Mesenteric fat pad (tissue), 1 donor: ENCODE measurements at places on chromosomes 7 and 10. TPM values are rescaled to one million over a fixed set of nuclear protein-coding genes. Genes with fewer than 3 reads are reported as not detected.

FAM20C gene
- 121 TPM for total RNA-seq

CACNA2D1 gene
- total RNA-seq = 33.5 TPM

DNA sequence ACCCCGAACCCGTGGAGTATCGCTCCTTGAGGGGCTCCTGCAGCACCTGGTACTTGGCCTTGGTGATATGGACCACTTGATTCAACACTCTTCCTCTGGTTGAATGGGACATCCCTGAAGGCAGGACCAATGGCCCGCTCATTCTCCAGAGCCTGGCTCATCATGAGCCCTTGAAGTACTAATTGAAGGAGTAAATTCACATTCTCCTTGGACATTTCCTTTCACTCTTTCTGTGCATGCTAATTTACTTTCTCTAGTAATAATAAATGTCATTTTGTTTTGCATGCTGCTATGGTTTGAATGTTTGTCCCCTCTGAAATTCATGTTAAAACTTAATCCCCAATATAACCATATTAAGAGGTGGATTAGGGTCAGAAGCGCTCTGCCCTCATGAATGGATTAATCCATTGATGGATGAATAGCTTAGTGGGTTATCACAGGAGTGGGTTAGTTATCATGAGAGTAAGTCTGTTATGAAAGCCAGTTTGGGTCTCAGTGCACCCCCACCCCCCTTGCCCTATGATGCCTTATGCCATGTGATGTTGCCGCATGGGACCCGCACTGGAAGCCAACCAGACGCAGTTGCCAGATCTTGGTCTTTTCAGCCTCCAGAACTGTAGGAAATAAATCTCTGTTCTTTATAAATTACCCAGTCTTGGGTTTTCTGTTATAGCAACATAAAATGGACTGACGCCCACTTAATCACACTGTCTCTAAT is 23.8 kb downstream of the FGFBP3 start:
- no peak for DNase-seq

DNA sequence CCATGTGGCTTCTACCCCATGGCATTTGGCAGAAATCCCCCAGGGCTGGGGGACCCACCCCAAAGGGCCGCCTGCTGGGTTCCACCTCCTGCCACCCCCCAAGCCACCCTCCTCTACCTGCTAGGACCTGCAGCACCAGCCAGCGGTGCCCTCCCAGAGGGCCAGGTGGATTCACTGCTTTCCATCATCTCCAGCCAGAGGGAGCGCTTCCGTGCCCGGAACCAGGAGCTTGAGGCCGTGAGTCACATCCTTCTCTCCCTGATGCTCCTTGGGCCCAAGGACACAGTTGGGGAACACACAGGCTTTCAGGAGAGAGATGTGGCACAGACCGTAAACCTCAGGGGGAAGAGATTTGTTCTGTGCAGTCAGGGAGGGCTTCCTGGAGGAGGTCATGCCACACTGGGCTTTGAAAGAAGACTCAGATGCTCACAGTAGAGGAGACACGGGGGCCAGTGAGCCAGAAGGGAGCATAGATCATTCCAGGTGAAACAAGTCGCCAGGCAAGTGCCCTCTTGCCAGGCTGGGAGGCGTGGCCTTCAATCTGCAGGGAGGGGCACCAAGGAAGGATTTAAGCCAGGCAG is 11.5 kb upstream of the SH2B2 start:
- DNase-seq = no peak

- DNase-seq = no peak
Observed at GRCh38 chr7:26664735-26665416, 199.5 kb downstream of the SKAP2 start.

- DNase-seq = no peak
Observed at GRCh38 chr7:2873686-2874551, 29.8 kb upstream of the GNA12 start.

DNA sequence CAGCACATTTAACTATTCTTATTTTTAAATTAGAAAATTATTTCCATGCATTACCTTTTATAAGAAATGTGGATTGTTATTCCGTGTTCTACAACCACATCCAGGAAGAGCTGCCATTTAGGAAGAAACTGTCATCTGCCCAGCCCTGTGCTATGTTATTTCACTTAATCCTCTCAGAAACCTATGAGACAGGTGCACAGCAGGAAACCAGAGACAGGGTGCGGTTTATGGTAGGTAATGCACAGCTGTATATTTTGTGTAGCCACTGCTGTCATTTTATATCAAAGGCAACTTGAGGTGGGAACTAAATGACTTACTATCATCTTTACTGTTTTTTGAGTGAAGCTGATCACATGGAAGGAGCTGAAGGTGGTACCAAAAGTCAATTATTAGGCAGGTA is 232.3 kb downstream of the MAGI2 start:
- DNase-seq = no peak

DNA sequence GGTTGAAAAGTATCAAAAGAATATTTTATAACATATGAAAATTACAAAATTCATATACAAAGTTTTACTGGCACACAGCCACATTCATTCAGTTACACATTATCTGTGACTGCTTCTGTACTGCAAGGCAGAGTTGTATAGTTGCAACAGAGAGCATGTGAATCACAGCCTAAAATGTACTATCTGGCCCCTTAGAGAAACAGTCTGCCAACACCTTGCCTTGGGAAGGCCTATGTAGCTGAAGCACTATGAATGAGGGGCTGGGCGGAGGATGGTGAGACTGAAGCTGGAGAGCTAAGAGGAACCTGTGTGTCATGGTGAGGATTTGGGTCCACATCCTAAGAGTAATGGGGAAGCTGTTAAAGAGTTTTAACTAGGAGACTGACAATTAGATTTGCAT is 35.7 kb downstream of the PDZD8 start:
- DNase-seq = no peak
